ENCODE measurements at places on chromosomes 3 and 15.

GRCh38 chr3:192818126-192818525, 90.8 kb upstream of the FGF12 start:
- no peak for DNase-seq

GRCh38 chr3:177437513-177438337, 240.4 kb upstream of the TBL1XR1 start:
- DNase-seq: no peak

GRCh38 chr15:34213690-34214089, 3.8 kb upstream of the KATNBL1 start:
- no peak for DNase-seq

DNA sequence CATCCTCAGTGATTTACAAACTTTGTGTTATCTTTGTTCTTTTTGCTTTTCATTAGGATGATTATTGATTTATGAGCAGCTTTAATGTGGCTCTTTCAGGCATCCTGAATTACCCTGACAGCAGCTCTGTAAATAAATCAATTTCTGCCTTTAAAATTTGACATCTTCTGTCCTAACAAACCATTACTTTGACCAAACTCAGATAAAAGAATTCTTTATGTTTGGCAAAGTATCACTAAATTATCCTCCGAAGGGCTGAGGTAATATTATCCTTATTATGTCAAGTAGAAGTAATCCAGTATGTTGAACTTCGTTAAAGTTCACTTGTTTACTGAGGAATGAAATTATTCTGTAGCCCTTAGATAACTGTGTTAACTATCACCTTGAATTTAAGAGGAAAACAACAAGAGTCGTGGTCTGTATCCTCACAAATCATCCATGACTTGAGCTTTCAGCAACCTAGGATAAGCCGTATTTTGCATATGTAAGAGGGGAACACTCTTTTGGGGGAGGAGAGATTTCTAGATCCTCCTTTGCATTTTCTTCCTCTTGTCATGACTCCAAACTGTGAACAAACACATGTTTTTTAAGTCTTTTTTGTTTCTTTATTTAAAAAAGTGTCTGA, 173.2 kb upstream of the STAC start:
- no peak for DNase-seq

- no peak for DNase-seq
Observed at GRCh38 chr3:54988302-54988837, 60.5 kb upstream of the LRTM1 start.

- no peak for DNase-seq
Observed at GRCh38 chr3:30399394-30400181, 206.8 kb upstream of the TGFBR2 start.

DNA sequence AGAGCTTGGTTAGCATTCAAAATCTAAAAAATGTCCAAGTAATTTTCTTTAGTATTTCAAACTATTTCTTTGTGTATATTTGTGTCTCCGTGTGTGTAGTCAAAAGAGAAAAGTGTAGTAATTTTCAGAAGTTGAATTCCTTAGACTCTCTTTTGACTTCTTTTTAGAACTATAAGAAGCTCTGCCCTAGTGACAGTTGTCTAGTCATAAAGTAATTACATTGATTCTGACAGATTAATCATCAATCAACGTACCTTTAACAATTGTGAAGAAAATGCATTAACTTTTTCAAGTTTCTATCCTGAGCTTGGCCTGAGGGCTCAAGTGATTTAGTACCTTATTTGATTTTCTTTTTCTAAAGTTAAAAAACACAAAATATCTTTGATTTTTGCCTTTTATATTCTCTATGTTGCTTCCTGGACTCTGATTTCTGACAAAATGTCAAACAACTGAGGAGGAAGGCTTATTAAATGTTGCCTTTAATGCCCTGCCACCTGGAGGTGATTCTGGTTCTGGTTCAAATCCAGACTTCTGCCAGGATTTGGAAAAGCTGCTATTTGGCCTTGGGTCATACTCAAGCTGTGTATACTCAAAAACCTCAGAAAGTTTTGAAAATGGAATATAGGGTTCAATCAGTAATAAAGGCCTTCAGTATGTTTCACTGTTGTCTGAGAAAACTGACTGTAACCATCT, 653.6 kb downstream of the NSUN3 start:
- DNase-seq: no peak

GRCh38 chr3:176712191-176712590, 485.1 kb downstream of the TBL1XR1 start:
- no peak for DNase-seq

GRCh38 chr3:181290941-181291340, 301.4 kb upstream of the DNAJC19 start:
- no peak for DNase-seq

DNA sequence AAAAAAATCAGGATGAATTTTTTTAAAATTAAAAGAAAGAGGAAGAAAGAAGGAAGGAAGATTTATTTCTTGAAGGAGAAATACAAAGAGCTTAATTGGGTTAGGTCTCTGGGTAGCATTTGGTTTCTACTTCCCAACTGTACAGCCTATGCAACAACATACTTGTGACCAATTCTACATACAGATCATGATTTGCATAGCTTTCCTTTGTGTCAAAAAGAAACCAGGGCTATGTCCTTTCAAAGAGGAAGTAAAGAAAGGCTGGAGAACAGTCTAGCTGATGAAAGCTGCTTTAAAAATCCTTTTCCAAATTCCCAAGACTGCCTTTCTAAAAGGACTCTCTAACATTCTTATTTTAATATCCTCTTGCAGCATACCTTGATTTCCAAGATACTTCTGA, 6.1 kb upstream of the HGD start:
- no peak for DNase-seq

GRCh38 chr15:89677381-89677780, 1.8 kb downstream of the PLIN1 start:
- DNase-seq: no peak

DNA sequence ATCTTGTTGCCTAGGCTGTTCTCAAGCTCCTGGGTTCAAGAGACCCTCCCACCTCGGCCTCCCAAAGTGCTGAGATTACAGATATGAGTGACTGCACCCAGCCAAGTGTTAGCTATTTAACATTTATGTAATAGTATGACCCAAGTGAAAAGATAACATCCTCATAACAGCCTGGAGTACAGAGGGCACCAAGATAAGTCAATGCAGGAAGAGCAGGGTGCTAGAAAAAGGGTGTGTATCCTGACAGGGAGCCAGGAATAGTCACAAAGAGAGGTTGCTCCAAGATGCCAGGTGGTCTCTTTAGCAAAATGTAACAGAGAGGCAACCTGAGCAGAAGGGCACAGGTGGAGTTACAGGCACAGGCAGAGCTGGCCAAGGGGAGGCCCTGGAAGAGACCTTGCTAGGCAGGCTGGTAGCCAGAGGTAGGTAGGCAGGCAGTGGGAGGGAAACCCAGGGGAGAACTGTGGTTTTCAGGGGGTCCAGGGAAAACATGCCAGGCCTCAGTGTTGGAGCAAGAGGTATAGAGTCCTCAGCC, 277.4 kb downstream of the ERC2 start:
- no peak for DNase-seq

DNA sequence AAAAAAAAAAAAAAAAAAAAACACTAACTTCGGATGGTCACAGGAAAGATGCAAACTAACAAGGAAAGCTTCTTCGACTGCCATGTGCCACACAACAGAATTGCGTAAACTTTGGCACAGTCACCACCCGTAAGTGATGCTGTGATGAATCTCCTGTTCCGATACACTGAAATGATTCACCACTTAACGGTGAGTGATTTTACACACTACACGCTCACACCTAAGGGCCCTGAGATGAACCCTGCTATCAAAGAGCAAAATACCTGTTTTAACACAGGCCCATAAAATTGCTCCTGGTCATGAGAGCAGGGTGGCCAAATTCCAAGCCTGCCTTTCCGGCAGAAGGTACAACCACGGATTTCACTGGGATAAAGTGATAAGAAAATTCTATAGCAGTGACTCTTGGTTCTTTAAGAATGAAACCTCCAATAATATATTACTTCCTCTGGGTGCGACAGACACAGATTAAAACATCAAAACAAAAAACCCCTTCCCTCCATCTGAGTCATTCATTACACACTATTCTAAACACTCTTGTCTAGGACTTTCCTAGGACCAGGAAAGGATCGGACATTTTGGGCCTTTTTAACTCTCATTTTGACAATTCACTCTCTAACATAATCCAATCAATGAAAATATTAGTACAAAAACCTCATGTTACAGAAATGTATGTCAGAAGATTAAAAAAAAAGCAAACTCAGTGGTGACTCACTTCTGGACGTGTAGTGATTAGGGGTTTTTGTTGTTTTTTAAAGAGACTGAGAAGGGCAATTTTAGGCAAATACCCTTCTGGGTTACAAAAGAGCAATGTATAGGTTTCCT, 28.3 kb downstream of the LRIG1 start:
- no peak for DNase-seq

GRCh38 chr3:53464424-53464823, 30.0 kb upstream of the CACNA1D start:
- no peak for DNase-seq

DNA sequence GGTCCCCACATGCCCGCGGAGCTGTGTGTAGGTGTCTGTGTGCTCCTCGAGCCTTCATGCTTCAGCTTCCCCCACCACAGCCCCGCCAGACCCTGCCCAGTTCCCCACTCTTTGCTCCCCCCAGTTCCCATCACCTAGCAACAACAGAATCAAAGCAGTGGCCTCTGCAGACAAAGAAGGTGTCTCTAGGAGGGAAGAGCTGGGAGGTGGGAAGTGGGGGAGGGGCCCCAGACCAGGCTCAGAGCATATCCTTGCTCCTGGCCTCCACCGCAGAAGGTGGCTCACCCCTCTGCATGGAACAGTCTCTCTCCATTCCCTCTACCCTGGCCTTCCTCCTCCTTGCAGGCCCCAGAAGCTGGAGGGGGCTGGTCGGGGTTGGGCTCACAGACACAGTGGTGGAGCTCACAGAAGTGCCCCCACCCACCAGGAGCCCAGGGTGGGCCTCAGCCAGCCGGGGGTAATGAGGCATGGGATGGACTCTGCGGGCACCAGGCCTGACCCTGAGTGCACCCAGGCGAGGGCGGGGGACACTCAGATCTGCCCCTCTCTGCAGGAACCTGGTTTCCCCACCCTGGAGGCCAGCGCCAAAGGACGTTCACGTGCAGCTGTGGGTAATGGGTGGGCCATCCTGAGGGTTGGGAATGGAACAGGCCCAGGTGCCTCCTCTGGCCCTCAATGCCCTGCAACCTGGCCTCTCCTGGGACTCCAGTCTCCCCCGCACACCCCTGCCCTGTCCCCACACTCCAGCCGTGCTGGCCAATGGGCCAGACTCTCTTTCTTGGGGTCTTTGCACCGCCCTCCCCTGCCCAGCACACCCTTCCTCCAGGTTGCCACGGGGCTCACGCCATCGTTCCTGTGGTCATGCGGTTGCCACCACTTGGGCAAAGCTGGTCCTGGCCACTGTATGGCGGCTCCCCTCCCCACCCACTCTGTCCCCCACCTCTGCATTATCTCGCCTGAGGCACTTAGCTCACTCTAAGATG, 53.4 kb downstream of the TPRA1 start:
- no peak for DNase-seq

DNA sequence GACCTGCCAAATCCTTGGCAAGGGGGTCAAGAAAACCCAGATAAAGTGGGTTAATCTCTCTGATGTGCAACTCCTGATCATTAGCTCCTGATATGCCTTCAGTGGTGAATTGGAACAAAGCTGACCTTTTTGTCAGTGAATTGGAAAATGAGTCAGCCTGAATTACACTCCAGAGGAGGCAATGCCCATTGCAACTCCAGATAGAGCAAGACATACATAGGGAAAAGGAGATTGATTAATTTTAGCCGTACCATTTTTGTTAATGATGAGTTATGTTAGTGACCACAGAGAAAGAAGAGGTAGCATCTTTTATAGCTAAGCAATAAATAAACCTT, 195.2 kb upstream of the CADPS start:
- DNase-seq: no peak

DNA sequence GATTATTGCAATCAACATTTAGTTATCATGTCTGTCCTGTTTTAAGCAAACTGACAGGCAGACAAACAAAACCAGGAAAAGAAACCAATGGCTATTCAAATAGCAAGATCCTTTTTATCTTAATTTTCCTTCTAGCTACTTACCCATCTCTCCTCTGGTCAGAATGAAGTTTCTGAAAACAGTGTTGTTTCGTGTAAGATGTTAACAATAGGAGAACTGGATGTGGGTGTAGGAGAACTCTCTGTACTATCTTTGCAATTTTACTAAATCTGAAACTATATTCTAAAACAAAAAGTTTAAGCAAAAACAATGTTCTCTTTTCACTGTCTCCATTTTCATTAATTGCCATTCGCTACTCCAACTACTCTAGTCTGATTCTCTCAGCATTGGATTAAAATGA, 726.4 kb downstream of the ZNF385D start:
- DNase-seq: no peak

DNA sequence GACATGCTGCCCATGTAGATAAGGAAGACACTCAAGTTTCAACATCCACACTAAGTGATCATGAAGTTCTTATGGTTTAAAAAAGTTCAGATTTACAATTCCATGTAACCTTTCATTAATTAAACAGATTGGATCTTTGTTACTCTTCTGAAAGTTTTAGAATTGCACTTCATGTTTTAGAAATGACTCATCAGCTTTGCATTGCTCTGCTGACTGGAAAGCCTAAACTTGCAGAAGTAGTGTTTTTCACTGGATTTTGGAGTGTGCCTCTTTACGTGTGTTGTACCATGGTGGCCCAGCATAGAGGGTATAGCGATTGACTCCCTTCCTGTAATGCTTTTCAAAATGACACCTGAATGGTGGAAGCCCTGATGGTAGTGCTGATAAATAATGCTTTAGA, 157.9 kb downstream of the BBX start:
- no peak for DNase-seq

DNA sequence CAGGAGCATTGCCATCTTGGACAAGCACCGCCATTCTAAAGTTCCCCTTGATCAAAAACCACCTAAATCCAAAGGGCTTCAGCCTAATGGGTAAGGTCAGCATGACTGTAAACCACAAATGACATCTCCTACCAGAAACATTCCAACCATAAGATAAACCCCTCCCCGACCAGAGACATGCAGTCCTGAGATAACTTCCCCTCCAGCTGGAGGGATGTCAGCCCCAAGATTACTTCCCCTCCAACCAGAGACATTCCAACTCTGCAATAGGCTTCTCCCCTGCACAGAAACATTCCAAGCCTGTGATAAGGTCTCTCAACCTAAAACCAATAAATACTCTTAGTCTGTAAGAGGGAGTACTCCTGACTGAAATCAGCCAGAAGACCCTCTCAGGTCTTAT, 62.7 kb upstream of the DNAJC19 start:
- no peak for DNase-seq

GRCh38 chr3:100335434-100335833, 877 bp downstream of the NIT2 start:
- no peak for DNase-seq

GRCh38 chr3:147369661-147370123, 36.7 kb downstream of the ZIC4 start:
- DNase-seq: no peak

- DNase-seq: no peak
Observed at GRCh38 chr3:61111825-61112224, 139.4 kb downstream of the FHIT start.

- no peak for DNase-seq
Observed at GRCh38 chr15:47822048-47822447, 104.7 kb downstream of the SEMA6D start.

DNA sequence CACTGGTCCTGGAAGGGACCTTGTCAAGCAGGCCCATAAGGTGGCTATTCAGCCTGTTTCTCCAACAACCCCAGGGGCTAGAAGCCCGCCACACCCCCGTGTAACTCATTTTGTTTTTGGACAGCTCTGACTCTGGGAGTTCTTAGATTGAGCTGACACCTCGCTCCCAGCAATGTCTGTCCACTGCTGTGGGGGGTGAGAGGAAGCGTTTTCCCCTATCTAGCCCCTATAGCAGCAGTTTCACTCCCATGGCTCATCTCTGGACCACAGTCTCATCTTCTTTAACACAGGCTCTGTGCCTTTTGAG, 1.1 kb upstream of the PPP1R2 start:
- no peak for DNase-seq

- DNase-seq: no peak
Observed at GRCh38 chr3:111613294-111613693, 18.1 kb upstream of the ZBED2 start.
